Hematopoietic multipotent progenitor cell treated with erythropoietin and hydrocortisone succinate and interleukin-3 and kit ligand, for 8 days (in vitro differentiated cells): ENCODE measurements at places on chromosomes 7 and 10.

- no peak for DNase-seq
These were observed 61.8 kb upstream of the NRP1 start for GRCh38 chr10:33396279-33396678.

GRCh38 chr10:29634105-29634504 is 666 bp downstream of the SVIL start:
- no peak for DNase-seq

DNA sequence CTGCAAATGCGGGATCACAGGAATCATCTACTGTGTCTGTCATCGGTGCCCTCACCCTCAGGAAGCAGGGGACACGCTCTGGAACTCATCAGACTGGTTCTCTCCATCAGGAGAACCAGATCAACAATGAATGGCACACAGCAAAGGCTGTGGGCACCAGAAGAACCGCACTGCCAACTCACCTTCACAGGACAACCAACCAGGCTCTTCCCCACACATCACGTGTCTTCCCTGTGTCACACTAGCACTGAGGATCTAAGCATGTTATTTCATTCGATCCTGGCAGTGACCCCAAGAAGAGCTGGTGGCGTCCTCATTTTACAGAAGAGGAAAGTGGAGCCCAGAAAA is 106.1 kb downstream of the TNS3 start:
- no peak for DNase-seq

- no peak for DNase-seq
These were observed 145.0 kb upstream of the ZNF32 start for GRCh38 chr10:43793704-43794103.

GRCh38 chr7:11835260-11835659 is 3.3 kb upstream of the THSD7A start:
- peak; percentile 3 for DNase-seq

- no peak for DNase-seq
These were observed 57.7 kb downstream of the MYPN start for GRCh38 chr10:68166871-68167585.

- no peak for DNase-seq
These were observed 268.6 kb downstream of the SDK1 start for GRCh38 chr7:3569643-3570042.

GRCh38 chr10:71776481-71776925 is 3.2 kb upstream of the VSIR start:
- DNase-seq, result peak; percentile 24

DNA sequence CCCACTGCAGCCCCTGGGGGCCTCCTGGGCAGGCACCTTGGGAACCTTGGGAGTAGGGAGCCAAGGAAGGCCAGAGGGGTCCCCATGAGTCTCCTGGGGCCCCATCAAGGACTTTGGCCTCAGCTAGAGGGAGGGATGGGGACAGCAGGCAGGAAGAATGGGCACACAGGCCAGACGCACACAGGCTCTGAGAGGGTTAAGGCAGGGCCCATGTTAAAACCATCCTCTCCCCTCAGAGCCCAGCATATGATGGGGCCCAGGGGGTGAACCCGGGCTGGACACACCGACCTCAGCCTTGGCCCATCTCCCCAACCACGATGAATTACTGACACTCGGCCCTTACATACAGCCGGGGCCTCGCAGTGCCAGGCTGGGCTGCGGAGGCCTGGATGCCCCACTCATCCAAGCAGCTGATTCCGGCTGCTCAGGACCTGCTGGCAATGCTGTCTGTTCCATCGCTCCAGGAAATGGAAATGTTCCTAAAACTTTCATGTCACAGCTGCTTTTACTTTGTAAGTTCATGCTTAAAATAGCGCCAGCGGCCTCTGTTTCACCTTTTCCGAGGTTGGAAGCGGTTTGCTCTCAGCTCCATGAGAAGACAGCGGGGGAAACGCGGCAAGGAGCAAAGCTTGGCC is 17.3 kb upstream of the INPP5A start:
- DNase-seq, result no peak
